ENCODE measurements at places on chromosomes 7 and 10.

DNA sequence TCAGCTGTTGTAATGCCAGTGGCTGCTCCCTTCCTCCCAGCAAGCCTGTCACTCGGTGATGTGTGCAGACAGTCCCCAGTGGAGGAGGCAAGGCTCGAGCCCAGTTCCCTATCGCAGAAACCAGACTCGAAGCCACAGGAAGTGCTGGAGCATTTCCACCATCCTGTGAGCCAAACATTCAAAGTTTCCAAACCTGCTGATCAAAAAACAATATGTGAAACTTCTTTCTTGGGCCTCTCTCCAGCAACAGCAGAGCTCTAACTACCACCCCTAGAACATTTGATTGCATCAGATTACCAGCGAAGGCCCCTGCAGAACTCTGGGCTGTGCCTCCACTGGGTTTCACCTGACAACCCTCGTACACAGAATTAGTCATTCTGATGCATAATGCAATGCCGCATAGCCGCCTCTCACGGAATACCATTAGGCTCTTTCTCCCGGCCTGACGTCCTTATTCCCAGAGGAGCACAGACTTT is 94.0 kb downstream of the ELMO1 start:
- peak; percentile 44 for DNase-seq

DNA sequence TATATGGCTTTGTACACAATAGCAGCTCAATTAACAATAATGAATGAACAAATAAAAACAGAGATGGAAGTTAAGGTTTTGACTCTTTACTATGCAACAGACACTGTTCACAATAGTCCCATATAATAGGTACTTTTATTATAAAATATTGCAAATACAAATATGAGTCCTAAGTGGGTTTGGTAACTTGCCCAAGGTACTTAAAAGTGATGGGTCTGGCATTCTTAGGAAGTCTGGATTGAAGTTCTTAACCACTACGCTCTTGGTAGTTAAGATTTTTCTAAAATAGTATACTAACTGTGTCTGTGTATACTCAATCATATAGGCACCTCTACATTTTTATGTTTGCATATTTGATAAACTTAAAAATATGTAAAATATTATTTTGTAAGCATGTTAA is 55.5 kb downstream of the HGF start:
- DNase-seq = no peak

DNA sequence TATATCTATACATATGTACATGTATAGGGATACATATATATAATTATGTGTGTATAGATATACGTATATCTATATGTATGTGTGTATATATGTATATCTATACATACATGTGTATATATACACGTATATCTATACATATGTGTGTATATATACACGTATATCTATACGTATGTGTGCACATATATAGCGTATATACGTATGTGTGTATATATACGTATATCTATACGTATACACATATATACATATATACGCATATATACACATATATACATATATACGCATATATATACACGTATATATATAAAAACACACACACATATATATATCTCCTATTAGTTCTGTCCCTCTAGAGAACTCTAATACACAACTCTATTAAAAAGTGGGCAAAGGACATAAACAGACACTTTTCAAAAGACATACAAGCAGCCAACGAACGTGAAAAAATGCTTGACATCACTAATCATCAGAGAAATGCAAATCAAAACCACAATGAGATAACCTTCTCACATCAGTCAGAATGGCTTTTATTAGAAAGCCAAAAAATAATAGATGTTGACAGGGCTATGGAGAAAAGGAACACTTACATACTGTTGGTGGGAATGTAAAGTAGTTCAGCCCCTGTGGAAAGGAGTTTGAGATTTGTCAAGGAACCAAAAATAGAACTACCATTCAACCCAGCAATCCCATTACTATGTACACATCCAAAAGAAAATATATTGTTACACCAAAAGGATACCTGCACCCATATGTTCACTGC is 22.0 kb upstream of the TMEM120A start:
- DNase-seq = no peak

DNA sequence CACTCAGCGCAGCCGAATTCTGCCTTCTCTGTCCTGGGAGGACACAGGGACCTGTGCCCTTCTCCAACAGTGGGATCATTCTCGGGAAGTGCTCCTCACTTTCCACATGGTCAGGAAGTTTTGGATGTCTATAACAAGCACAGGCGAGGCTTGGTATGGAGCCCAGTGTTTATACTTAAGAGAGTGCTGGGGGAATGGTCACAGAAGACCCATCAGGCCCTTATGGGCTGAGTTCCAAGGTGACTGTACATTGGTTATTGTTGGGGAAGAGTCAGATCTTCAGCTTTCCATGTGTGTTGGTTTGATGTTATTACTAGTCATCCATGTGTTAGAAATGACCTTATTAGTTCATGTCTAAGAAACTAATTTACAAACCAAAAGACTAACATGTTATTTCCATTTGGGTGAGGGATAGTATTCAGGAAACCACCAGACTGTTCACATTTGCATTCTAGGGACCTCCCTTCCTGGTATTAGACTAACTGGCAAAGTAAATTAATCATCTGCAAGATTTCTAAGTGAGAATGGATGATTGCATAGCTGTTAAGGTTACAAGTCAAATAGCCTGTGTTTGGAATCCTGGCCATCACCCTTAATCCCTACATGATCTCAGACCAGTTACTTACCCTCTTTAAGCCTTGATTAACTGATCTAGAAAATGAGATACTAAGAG is 834.2 kb downstream of the LRMDA start:
- no peak for DNase-seq

DNA sequence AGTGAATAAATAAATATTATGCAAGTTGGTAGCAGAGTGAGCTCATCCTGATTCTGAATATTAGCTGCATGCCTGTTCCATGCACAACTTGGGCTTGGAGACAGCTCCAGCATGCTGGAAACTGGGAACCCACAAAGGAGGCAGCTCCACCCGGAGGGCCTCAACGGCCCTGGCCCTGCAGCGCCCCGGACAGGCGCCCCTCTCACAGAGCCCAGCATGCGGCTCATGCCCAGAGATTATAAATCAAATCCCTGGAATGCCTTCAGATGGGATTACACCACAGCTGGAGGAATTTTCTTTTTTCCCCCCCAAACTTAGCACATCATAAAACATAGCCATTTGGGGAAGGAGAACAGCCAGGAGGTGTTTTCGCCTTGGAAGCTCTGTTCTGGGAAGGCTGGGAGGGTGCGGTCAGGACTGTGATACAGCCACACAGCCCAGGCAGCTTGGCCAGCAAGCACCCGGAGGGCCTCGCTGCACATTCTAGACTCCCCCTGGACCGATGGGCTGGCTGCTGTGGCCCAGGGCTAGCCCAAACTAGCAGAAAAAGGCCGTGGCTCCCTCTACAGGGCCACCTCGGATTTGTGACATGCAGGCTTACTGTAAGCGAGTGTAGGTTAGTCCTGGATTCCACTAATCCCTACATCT is 102.4 kb downstream of the PTPN20 start:
- no peak for DNase-seq

DNA sequence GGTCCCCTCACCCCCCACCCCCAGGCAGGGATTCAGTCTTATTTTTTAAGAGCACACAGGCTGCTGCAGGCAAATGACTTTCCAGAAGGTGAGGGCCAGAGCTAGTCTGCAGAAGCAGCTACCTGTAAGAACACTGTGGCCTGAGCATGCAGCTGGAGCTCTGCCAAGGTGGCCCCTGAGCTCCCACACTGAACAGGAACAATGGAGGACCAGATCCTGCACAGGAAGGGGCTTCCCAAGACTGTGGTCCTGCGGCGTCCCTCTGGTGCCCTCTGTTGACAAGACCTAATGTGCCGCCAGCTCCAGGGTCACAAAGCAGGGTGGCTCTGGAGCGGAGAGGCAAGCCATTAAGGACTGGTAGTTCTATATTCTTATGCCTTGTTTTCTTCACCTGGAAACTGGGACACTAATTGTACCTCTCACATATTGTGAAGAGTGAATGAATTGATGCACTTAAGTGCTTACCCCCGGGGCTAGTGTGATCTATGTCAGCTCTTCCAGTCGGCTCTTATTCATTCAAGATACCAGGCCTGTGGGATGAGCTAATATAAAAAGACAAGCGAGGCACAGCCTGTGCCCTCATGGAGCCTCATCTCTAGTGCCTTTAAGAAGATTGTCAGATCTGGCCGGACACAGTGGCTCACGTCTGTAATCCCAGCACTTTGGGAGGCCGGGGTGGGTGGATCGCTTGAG is 8.0 kb upstream of the BEND7 start:
- peak; percentile 14 for DNase-seq

Data from Jurkat, Clone E6-1 (cell line).